Islet precursor cell (in vitro differentiated cells): ENCODE measurements at places on chromosomes 4 and X.

DNA sequence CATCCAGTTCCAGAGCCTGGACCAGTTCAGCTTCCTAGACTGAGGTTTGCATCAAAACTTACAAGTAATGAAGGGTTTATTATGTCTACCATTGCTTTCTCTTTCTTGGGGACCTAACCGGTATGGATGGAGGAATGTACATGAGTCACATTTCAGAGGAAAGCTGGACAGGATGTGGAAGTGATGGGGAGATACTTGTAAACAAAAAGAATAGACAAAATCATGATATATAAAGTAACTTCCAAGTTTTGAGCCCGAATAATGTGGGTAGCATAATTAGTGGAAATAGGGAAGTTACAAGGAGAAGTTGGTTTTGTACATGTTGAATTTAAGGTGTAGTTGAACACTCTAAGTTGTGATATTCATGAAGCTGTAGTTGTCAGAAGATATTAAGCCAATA, 15.0 kb downstream of the FNIP2 start:
- no peak for DNase-seq

GRCh38 chrX:11103006-11103405, 8.1 kb upstream of the HCCS start:
- DNase-seq, result no peak

DNA sequence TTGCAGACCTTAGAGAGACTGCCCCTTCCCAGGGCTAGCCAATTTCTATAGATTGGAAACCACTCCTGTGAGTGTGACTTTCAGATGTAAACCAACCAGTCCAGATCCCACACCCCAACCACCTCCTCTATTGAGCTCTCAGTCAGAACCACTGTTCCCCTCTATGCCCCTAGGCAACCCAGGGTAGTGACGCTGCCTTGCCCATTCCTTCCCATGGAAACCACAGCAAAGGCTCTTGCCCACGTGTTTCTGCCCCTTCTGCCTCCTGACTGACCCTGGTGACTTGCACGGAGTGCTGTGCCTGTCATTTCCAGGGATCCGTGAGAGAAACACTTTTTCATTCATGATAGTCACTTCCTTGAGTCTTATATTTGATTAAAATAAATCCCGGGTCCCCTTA, 32.4 kb downstream of the CYTL1 start:
- no peak for DNase-seq

- DNase-seq, result peak; percentile 56
Measured at GRCh38 chr4:54234497-54235205, 5.6 kb downstream of the PDGFRA start.

GRCh38 chrX:49901048-49901447, 21.3 kb upstream of the CLCN5 start:
- DNase-seq, result no peak

DNA sequence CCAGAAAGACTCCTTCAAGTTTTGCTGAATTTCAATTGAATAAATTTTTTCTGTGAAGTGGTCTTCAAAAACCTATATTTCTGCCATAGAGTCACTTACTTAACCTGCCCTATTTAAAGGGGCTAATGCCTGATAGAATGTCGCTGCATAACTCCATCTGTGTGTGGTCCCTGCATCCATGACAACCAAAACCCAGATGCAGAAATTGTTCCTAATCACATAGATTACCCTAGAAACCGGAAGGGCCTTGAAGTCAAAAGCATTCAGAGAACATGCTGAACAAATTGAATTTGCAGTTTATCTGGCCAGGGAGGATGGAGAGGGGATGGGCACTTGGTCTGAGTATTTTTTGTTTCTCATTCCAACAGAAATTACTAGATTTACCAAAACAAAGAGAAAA, 1.5 kb upstream of the PARM1 start:
- DNase-seq, result no peak

- no peak for DNase-seq
Measured at GRCh38 chr4:104881136-104881886, 265.4 kb upstream of the TET2 start.

DNA sequence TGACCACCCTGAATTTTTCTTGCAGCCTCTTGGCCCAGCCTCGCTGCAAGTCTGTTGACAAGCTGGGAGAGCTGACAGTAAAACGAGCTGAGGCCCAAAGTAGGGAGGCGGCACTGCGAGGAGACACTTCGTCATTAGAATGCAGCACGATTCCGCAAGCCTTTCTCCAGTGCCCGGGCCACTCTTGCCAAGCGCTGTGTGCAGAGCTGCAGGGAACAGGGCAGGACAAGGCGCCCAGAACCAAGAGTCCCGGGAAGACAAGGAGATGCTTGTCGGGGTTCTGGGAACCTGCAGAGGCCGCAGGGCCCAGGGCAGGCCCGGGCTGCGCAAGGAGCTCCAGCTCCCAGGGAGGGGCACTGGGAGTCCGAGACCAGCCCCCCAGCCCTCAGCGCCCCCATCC, 187.1 kb downstream of the BCOR start:
- no peak for DNase-seq

GRCh38 chr4:150533673-150534072, 48.3 kb upstream of the MAB21L2 start:
- DNase-seq, result no peak

- DNase-seq, result no peak
Measured at GRCh38 chrX:39826813-39827543, 270.8 kb downstream of the BCOR start.

GRCh38 chrX:39125834-39126233, 324.6 kb downstream of the MID1IP1 start:
- no peak for DNase-seq

DNA sequence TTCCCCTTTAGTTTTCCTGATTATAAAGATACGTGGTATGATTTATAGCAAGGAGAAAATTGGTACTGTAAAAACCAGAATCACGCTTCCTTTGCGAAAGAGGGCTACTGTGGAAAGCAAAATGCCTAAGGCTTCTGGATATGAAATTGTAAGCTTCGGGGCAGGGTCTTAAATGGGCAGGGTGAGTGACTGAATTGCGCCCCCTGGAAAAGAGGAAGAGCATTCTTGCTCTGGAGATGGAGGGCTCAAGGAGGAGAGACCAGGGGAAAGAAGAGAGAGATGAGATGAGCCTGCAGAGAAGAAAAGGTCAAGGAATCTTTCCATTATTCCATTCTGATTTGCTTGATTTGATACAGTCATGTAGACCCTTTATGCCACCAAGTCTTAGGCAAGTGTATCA, 13.1 kb upstream of the ETNPPL start:
- no peak for DNase-seq

- DNase-seq, result no peak
Measured at GRCh38 chr4:13535708-13536361, 8.5 kb downstream of the NKX3-2 start.

DNA sequence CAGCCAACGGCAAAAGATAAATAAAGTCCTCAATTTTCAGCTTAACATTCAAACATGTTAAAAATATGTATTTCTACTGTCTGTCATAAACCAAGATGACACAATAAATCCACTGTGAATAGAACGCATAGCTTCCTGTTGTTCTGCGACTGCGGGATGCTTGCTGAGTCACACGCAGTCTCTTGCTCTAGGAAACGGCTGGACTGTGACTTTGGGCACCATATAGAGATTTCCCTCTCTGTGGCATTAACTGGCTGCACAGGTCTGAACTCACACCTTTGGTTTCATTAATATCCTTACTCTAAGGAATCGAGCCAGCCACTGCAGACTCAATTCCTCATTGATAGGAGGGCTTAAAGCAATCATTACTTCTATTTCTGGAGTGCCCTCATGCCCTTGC, 8.4 kb downstream of the BEND4 start:
- DNase-seq, result no peak

GRCh38 chr4:5955201-5955821, 62.4 kb upstream of the CRMP1 start:
- DNase-seq, result peak; percentile 59

DNA sequence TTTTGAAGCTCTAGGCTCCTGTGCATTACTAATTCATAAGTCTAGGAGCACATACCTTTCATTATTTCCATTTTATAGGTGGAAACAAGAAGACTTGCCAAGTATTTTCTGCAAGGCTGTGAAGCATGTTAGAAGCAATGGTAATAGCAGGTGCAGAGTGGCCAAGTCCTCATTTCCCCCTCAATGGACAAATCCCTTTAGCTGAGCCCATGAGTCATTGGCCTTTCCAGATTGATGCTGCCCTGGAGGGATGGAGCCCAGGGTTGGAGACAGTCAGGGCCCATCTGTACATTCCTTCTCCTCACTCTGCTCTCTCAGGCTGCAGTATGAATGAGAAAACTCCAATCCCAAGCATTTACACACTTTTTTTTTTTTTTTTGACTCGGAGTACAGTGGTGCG, 6.6 kb downstream of the MGST2 start:
- DNase-seq, result peak; percentile 89

DNA sequence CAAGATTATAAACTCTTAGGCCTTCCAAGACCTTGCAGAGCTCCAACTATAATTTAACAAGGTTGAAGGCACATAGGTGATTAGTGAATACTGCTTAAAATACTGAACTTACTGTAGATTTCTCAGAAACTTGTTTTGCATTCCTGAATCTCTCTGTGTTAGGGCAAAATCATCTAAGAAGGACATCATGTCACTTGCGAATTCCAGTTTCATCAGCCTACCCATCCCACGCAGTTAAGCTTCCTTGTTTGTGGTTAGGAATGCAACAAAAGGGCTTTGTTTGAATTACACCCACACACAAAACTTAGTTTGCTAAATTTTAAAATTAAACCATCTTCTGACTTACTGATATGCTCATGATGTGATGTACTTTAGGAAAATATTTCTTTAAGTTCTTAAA, 174.0 kb downstream of the SOWAHB start:
- DNase-seq, result no peak
